Fibroblast of villous mesenchyme (primary cell): ENCODE measurements at places on chromosomes 11 and 22. TPM values are rescaled to one million over a fixed set of nuclear protein-coding genes. Genes with fewer than 3 reads are reported as not detected.

Gene PLEKHA7
- total RNA-seq: 0.64 and 0.86 TPM in 2 replicates

Gene RIMBP3C
- 0.43 and 0.64 TPM in 2 replicates for total RNA-seq

Gene SLC7A4
- total RNA-seq: 0.32 and 2.2 TPM in 2 replicates

Gene TSGA10IP
- total RNA-seq: not detected in 2 replicates

Gene MPZL2
- total RNA-seq: not detected in 2 replicates
